ENCODE measurements at places on chromosomes 5 and 9. TPM values are rescaled to one million over a fixed set of nuclear protein-coding genes. Genes with fewer than 3 reads are reported as not detected.

DNA sequence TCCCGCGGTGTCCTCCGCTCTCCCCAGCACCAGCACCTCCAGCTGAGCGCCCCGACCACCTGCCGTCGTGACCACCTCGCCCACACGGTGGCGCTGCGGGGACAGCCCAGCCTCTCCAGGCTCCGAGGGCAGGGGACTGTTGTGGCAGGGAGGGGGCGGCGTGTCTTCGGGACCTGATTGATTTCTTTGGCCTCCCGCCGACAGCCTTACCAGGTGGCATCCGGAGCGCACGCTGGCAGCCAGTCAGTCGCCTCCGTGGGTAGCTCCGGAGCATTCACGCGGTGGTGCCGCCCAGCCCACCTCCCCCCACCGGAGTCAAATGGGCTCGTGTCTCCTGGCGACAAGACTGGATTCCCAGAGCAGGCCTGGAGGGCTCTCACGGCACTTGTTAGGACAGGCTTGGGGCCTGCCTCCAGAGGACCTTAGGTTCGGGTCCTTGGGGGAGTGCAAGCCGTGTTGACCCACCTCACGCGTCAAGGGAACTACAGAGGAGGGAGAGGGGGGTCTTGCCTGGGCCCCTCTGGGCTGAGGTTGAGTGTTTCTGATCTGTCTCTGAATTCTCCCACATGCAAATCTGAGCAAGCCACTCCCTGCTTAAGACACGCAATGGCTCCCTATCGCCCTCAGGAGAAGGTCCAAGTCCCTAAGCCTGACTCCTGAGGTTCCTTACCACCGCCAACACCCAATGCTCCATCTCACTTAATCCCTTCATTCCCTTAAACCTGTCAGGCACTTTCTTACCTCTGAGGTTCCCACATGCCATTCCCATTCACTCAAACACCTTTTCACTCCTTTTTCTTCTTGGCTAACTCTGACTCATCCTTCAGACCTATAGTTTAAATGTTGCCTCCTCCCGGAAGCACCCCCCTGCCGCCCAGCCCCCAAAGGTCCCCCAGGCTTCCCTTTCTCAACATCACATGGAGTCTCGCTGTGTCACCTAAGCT lies 51.2 kb upstream of the GGTA1 start:
- peak; percentile 45 for DNase-seq

TRAF1 gene
- total RNA-seq, result 2.6 TPM

PPP2R2B gene
- total RNA-seq, result 1.5 TPM

OLFM1 gene
- 2.0 TPM for total RNA-seq

GRCh38 chr5:15621094-15621493 lies 121.1 kb downstream of the FBXL7 start:
- DNase-seq, result peak; percentile 52

AFAP1L1 gene
- 9.5 TPM for total RNA-seq

- DNase-seq, result no peak
These were observed 80.7 kb downstream of the DRD1 start for GRCh38 chr5:175363300-175363699.

- DNase-seq, result no peak
These were observed 78.2 kb upstream of the RAPGEF1 start for GRCh38 chr9:131818089-131818488.

GAPVD1 gene
- 72.3 TPM for total RNA-seq

DNA sequence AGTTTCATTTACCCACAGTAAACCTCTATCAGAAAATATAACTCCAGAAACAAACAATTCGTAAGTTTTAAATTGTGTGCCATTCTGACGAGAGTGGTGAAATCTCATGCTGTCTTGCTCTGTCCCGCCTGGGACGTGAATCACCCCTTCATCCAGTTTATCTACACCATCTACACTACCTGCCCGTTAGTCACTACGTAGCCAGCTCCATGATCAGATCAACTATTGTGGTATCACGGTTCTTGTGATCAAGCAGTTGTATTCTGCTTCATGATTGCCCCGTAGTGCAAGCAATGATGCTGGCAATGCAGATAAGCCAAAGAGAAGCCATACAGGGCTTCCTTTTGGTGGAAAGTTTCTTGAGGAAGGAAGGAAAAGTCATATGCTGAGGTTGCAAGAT lies 150.3 kb downstream of the GOLPH3 start:
- DNase-seq, result no peak

DNA sequence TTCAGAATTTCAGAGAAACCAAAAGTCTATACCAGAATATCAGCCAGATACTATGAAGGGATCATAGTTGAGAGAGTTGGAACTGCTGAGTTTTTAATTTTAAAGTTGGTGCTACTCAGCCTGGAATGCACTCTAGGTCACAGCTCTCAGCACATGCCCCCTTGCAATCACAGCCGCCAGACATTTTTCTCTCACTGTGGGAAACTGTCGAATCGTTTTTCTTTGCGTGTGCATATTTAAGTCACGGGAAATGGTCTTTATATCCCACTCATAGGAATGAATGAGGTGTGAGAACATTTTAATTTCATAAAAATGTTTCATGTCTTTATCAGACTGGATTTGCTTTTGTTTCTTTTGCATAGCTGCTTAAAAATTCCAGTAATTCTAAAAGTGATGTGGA lies 12.2 kb upstream of the SPDL1 start:
- DNase-seq, result peak; percentile 35

Data from fibroblast of lung (primary cell).